ENCODE measurements at places on chromosomes 7 and 10.
A peak's percentile ranks its signal among the peaks of the same experiment; 100 is the strongest.

GRCh38 chr7:31986878-31987518, 83.2 kb downstream of the PDE1C start:
- DNase-seq = no peak

- no peak for DNase-seq
These were observed 20.3 kb downstream of the FAM13C start for GRCh38 chr10:59342000-59342399.

DNA sequence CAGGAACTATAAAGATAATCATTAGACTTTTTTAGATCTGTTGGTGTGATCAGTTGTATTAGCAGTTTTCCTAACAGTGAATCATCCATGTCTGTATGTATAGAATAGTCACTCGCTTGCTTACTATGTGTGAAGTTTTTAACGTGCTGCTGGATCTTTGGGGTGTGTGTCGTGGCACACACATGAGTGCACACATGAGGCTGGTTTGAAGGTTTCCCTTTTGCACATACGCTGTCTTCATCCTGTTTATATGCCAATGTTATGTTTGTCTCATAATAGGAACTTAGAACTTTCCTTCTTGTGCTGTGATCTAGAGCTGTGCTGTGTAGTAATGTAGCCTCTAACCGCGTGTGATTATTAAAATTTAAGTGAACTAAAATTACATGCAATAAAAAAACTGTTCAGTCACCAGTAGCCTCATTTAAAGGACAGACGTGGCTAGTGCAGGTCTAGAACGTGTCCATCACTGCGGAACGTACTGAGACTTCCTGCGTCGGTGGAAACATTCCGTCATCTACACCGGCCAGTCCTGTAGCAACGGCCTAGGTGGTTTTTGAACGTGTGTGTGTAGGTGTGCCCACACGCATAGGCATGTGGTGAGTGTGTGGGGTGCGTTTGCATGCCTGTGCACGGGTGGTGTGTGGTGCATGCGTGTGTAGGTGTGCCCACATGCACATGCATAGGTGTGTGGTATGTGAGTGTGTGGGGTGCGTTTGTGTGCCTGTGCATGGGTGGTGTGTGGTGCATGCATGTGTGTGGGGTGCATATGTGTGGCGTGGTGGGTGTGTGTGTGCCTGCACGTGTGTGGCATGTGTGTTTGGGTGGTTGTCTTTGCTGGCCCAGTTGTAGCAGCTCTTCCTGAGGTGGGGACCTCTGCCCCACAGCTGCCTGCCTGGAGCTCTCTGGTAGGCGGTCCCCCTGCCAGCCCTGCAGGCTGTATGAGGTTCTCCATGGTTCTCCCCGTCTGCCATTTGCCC, 56.6 kb downstream of the INPP5A start:
- no peak for DNase-seq

- DNase-seq = no peak
These were observed 279.4 kb upstream of the IMMP2L start for GRCh38 chr7:111841596-111842205.

DNA sequence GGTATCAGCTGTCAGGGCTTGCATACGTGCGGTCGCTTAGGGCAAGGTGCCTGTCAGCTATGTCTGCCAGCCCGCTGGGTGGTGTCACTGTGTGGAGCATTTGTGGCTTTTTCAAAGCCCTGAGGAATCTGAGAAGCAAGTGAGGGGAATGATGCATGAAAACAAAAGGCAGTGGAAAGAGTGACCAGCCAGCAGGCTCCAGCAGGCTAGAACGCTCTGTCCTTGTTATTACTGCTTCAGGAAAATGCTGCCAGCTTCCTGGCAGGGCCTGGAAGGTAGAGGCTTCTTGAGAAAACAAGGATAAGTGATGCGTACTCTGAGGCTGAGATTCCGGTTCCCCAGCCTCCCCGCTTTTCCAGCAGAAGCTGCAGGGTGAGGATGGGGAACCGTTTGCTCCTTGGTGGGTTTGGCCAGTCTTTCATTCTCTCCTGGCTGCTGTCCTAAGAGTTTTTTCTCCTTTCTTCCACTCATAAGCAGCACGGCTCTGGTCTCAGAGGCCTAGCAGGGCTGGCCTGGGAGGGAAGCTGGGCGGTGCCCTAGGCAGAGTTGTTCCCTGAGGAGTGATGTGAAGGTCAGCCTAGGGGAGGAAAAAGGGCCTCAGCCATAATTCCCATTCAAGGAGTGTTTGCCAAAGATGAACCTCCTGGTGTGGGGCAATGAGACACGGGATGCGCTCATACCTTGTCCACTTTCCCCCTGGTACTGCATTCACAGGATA, 42.8 kb upstream of the MKLN1 start:
- DNase-seq = no peak

GRCh38 chr10:103849880-103850571, 5.3 kb downstream of the SH3PXD2A start:
- no peak for DNase-seq

GRCh38 chr7:136122026-136122425, 144.9 kb upstream of the MTPN start:
- no peak for DNase-seq

DNA sequence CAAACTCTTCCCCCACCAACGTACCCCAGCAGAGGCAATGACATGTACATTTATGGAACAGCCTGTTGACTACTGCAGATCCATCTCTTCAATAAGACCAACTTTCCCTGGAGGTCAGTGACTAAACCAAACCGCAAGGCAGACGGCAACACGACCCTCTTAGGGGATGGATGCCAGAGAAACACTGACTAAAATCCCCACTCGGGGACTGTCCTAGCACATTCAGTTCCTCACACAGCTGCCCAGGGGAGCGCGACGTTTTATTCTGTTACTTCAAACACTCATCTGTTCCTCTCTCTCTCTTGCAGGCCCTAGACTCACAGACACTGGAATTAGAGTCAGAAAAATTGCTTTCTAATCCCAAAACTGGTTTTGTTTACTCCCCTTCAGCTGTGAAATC, 146.5 kb upstream of the PRSS1 start:
- DNase-seq = no peak

- no peak for DNase-seq
These were observed 35.7 kb upstream of the EBLN1 start for GRCh38 chr10:22253580-22253882.

- no peak for DNase-seq
These were observed 51.5 kb downstream of the CHCHD3 start for GRCh38 chr7:133030346-133030745.

DNA sequence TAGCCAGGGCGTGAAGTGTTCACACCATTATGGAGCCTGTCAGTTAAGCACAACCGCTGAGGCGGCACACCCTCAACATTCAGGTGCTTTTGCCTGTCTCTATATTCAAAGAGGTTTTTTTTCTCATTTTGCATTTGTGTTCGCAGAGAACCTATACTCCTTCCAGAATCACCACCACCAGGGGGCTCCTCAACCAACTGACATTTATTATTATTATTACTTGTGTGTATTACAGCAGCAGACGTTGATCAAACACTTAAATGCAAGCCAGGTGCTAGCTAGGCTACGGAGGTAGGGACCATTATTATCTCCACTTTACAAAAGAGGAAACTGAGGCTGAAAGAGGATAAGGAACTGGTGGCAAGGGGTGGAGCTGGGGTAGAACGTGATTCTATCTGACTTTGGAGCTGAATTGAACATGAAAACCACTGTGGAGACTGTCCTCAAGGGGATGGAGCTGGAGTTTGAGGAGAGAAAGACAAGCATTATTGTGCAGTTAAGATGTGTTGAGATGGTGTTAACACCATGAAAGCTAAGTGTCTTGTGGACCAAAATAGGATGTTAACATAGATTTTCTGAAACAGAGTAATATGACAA, 133.8 kb upstream of the PLXNA4 start:
- peak; percentile 53 for DNase-seq

GRCh38 chr10:20744821-20745220, 152.3 kb downstream of the NEBL start:
- no peak for DNase-seq

GRCh38 chr10:67306588-67307205, 380.9 kb downstream of the LRRTM3 start:
- peak; percentile 22 for DNase-seq

- DNase-seq = no peak
These were observed 3.4 kb downstream of the FAM24B start for GRCh38 chr10:122875843-122876466.

DNA sequence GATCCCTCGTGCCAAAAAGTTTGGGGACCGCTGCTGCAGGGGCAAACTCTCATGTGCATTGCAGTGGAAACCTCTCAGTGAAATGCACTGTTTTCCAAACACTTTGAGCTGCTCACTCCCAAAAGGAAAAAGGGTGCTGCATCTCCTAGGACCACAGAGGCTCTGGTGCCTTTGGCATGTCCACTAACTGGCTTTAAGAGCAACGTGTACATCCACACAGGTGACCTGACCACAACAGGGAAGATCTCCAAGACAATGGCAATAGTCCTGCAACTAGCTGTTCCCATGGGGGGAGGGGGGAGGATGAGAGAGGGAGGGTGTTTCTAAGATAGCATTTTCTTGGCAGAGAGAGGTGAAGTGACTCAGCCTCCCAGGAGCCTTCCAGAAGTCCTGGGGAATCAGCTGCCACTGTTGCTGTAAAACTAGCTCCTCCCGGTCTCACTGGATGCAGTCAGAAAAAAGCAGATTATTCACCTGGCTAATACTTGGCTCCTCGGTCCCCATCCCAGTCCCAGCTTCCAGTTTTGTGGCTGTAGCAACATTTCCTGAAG, 181.7 kb downstream of the HECW1 start:
- no peak for DNase-seq

DNA sequence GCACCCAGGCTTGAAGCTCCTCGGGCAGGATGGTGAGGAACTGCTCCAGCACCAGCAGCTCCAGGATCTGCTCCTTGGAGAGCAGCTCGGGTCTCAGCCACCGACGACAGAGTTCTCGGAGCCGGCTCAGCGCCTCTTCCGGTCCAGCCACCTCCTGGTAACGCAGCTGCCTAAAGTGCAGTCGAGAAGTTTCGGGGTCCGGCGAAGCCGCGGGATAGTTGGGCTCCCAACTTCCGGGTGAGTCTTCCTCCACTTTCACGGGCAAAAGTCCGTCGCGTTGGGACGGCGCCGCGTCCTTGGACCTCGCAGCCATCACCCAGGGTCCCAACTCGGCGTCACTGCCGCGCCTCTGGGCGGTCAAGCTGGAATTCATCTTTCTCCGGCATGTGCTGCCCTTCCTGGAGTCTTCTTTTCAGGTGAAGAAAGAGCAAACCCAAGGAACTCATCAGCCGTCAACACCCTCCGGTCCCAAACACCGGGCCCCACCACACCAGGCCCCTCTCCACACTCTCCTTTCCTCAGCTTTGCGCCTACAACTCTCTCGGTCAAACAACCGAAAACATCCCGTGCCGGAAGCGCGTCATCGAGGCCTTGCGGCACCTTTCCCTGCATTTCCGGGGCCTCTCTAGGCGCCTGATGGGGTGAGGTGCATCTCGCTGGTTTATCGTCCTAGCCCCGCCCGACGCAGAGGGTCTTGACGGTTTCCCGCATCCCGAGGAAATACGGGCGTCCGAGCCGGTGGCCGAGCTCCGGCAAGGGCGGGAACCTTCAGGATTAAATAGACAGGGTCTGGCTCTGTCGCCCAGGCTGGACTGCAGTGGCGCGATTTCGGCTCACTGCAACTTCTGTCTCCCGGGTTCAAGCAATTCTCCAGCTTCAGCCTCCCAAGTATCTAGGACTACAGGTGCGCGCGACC, at the start of gene ZNF394:
TSS of gene ZNF394 (minus strand) at position 561 of the 916 bp plus-strand sequence. CDS start at position 373, 188 bp downstream.
- peak; percentile 93 for DNase-seq

DNA sequence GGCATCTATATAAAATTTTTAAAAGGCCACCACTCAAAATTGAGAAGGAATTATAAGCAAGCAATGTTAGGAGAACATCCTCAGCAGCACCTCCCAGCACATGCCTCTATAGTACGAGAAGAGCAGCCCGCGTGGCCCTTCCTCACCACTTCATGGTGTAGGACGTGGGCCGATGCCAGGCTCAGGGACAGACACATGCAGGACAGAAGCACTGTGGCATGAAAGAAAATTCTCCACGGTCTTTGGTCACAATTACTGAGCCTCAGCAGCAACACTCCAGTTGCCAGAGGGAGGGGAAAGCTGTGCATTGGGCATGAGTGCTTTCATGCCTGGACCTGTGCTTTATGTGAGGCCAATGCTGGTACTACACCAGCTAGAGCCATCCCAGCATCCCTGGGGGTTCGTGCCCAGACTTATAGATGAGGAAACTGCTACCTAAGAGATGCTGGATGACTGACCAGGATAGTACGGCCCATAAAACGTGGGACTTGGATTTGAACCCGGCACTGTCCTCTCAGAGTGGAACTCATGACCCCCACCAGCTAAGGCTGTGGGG, 164.7 kb downstream of the ADAM12 start:
- DNase-seq = no peak

DNA sequence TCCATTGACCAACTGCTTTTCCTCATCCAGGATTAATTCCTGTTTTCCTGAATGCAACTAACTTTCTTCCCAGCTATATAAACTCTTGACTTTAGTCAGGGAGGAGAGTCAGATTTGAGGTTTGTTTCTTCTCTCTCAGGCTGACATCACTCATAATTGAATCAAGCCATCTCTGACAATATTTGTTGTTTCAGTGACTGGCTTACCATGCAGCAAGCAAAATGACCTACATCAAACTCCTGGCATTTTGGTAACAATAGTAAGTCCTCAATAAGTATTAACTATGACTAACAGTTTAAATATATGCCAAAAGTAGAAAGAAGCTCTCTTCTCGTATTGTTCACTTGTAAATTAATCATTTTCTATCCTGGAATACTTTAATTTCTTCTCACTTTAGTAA, 625.7 kb upstream of the KCND2 start:
- DNase-seq = no peak

- no peak for DNase-seq
These were observed 288.8 kb downstream of the USP6NL start for GRCh38 chr10:11322698-11323097.

DNA sequence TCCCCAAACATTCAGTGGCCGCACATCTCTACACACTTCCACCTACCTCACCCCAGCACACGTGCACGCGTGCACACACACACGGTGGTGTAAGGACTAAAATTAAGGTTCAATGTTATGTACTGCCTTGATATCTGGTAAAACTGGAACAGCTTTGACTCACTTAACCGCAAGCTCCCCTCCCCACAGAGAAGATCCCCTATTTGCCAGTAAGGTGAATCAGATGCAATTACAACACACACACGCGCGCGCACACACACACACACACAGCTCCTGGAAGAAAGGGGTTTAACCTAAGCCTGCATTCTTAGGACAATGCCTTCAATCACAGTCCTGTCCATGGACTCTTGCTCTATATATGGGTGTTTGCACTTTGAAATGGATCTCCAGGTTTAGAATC, 25.5 kb upstream of the VPS41 start:
- no peak for DNase-seq

GRCh38 chr7:12391922-12392615, 11.6 kb downstream of the VWDE start:
- no peak for DNase-seq

DNA sequence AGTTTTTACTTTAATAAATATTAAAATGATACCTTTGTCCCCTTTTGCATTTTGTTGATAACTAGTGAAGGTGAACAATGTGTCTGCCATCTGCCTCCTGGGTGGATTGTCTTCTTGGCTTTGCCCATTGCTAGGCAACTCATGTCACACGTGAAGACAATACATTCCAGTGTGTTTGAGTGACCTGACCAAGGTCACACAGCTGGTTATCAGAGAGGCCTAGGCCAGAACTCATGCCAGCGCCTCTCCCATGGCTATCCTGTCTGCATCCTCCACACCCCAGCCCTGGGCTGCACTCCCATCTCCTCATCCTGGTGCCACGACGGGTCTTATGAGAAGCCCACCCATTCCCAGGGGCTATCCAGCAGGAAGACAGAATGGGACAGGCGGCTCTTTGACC, 108.7 kb downstream of the PLCE1 start:
- DNase-seq = no peak

Data from OCI-LY7 (cell line).